NCI-H460 (cell line): ENCODE measurements at places on chromosomes 16 and 17.

GRCh38 chr17:58391302-58391984, 25.9 kb downstream of the RNF43 start:
- DNase-seq = peak; percentile 14

GRCh38 chr17:67051837-67052236, 7.5 kb downstream of the CACNG1 start:
- DNase-seq = no peak

DNA sequence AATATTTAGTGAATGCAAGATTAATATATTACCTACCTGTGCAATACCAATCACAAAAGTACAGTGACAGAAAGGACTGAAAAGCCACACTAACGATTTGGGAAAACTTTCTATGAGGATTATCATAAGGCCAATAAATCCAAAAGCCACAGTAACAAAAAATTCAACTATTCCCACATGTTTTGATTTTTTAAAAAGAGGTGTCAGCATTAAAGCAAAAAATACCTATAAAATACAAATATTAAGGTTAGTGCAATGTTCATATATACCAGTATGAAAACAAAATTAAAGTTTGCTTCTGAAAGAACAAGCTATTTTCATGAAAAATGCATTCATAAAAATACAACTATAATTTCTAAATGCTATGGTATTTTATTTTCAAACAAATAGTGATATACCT, 24.3 kb downstream of the ABCA5 start:
- DNase-seq = no peak

GRCh38 chr16:2866431-2866830, 8.5 kb upstream of the PRSS22 start:
- DNase-seq = no peak

DNA sequence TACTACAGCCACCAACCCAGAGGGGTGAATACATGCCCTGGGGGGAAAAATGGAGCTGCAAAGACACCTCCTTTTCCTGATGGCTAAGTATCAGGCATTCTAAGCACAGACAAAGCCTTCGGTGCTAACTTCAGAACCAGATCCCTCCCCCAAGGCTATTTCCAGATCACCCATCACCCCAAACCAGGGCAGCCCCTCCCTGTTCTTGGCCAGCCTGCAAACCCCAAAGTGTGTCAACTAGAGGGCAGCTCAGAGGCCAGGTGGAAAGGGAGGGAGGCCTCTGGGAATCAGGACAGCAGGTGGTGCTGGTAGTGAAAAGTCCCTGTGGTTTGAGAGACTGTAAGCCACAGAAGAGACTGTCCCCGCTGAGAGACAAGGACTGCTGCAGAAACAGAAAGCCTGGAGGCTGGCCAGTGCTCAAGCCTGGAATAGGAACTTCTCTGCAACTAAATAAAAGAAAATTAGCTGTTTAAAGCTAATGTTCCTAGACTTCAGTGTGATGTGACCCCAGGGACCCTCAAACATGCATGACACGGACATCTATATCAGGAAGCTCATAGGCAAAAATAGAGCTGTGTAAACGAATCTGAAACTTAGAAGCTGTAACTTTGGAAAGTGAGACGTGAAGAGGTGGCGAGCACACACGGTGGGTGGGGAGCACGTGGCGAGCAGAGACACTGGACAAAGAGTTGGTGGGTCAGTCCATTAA, 9.1 kb downstream of the TUBG1 start:
- DNase-seq = no peak

- DNase-seq = no peak
Measured at GRCh38 chr16:67259705-67260104, 10.9 kb downstream of the SLC9A5 start.

GRCh38 chr17:66426397-66427033, 124.1 kb downstream of the PRKCA start:
- DNase-seq = no peak

DNA sequence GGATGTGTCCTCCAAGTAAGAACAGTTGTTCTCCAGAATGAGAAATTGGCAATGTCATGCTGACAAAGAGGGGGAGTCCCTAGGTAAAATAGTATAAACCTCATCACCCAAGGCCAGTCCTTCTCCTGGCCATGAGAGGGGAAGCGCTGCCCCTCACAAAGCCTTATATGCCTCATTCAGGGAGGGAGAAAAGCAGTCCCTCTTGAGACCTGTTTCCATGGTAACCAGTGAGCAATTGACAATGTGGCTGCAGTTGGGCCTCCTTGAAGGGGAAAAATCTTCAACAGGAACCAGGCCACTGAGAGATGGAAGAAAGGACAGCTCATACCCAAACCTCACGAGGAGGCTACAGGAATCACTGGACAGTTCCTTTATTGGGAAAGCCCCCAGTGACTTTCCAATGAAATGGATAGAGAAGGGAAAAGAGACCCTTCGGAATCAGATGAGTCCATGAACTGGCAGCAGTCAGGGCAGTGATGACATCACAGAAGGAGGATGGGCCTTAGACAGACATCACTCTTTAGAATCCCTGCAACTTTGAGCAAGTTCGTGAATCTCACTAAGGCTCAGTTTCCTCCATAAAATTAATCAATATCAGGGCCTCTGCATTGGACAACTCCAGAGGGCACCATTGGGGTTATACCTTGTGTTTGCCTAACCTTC, 275.7 kb downstream of the TOX3 start:
- no peak for DNase-seq
